Stimulated activated CD4-positive, alpha-beta T cell treated with anti-CD3 and anti-CD28 coated beads, Interleukin-15, amount 100 ng/mL, for 48 hours (primary cell): ENCODE measurements at places on chromosomes 12 and 14.
A peak's percentile ranks its signal among the peaks of the same experiment; 100 is the strongest.

GRCh38 chr14:57866199-57866705, 360 bp upstream of the SLC35F4 start:
- no peak for DNase-seq

DNA sequence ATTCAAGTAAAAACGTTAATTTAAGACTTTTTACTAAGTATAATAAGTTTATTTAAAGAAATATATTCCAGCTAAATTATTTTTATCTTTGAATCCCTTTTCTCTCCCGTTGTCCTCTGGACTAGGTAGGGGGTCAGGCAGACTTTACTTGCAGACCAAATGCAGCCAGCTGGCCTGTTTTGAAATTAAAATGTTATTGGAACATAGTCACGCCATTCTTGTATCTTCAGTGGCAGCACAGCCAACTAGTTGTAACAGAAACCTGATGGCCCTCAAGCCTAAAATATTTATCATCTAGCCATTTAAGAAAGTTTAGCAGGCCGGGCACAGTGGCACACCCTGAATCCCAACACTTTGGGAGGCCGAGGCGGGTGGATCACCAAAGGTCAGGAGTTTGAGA, 52.7 kb downstream of the BCAT1 start:
- no peak for DNase-seq

DNA sequence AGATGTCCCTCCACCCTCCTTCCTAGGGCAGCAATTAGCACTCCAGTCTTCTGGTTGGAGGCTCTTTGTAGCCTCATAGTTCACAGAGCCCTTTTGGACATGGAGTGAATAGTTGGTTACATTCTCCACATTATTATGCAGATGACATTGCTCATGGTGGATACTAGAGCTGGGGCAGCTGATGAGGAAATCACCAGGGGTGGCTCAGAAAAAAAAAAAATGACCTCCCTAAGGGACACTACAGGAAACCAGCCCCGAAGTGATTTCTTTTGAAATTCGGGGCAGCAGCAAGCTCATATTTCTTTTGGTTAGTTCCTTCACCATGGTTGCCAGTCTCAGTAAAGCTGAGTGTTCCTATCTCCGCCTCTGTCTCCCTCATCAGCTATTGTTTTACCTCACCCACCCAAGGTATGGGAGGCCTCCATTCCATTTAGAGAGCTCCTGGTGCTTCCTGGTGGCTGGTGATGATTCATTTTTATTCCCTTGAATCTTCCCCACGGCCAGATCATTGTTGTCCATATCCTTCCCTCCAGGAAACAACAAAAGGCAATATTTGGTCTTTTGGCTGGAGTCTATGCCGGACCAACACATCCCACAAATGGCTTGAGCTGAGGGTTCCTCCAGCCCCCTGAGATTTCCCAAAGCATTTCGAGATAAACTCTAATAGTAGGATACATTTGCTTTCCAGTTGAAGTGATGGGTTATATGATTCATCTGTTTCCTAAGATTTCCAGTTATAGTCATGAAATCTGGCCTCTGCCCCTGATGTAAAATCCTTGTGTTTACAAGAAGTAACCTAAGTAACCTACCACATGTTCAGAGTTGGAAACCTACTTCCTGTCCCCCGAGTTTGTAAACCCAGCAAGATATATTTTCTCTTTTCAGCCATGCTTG, 56.2 kb upstream of the NID2 start:
- no peak for DNase-seq

DNA sequence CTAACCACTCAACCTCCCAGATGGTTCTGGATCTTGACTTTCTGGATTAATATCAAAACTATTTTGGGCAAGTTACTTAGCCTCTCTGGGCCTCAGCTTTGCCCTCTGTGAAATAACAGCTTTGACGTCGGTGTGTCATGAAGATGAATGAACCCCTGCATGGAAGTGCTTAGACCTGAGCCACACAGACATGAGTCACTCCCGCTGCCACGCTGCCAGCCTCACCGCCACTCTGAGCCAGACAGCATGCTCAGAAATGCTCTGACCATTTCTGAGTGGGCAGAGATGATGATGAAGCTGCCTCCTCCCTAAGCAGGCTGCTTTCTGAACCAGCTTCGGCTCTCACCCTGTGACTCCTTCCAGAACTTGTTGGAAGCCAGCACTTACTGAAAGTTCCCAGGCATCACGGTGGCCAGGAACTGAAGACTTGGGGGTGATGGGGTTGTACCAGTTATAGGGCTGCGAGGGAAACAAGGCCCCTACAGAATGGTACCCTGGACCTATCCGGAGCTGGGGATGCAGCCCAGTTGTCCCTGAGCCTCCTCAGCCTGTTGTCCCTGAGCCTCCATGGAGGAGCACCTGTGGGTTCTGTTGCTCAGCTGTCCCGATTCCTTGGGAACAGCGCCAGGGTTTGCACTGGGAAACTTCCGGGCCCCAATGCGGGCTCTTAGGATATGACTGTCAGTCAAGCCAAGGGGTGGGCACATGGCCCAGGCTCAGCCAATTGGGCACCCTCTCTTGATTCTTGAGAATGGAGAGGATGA, 2.0 kb upstream of the CCDC197 start:
- DNase-seq: peak; percentile 63

GRCh38 chr14:103695296-103696069, 19.8 kb downstream of the XRCC3 start:
- DNase-seq: no peak

GRCh38 chr14:31297701-31298344, 90.2 kb upstream of the HECTD1 start:
- DNase-seq: no peak

GRCh38 chr12:121600702-121601336, 20.0 kb upstream of the KDM2B start:
- DNase-seq: no peak

DNA sequence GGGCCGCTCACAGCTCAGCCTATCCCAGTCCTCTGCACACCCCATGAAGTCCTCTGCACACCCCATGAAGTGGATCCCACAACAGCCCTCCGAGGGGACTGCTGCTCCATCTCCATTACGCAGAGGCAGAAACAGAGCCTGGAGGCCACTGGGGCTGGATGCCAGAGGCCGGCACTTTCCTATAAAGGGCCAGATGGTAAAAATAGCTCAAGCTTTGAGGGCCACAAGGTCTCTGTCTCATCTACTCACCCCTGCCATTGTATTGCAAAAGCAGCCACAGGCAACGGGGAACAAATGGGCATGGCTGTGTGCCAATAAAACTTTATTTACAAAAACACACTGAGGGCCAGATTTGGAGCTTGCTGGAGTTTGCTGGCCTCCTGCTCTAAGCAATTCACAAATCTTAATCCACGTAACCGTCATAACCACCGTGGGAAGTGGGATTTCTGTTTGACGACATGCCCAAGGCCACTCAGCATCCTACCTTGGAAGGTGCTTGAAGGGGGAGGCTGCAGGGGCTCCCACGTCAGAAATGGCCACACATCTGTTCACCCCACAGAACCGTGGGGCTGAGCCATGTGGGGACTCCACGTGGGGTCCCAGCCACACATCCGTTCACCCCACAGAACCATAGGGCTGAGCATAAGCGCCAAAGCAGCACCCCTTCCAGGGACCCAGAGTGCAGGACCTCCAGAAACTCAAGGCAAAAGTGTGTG, 92.0 kb downstream of the NCOR2 start:
- DNase-seq: no peak

GRCh38 chr12:96302687-96303310, 97.4 kb downstream of the CDK17 start:
- DNase-seq: no peak

DNA sequence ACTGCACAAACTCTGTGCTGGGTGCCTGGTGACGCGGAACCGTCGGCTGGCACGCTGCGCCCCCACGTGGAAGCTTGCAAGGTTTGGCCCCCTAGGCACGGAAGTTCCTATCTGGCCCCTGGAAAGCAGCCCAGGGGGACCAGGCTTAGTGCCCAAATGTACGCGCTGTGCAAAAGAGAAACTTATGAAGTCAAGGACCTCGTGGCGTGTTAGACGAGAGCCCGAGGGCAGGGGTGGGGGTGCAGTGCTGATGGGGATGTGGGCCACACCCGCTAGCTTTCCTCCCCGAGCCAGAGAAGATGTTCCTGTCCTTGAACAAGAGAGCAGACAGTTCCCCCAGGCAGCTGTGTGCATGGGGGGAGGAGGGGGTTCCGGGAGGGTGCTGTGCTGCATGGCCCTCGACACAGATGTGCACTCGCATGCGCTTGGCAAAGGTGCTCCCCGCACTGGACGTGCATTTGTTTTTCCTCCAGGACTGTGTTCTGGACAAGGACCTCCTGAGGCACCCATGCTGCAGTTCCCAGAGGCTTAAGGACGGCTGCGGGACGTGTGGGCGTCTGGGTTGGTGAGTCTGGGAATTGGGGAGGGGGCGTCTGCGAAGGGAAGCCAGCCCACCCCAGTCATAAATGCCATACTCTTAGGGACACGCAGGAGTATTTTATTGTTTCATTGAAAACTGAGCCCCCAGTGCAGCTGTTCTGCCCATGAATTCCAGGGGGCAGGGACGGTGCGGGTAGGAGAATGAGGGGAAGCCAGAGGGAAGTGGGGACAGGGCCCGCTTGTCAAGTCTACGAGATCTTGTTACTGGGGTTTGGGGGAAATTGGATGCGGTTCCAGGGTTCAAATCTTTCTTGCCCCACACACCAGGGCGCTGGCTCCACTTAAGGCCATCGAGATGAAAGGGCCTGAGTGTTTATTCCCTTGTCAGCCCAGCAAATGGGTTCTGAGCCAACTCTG, 80.0 kb downstream of the NTF3 start:
- DNase-seq: no peak

GRCh38 chr12:53201177-53201541, 5.9 kb downstream of the ITGB7 start:
- no peak for DNase-seq

GRCh38 chr12:50394469-50395029, 1.9 kb downstream of the FAM186A start:
- DNase-seq: no peak

GRCh38 chr12:111586986-111587385, 12.1 kb downstream of the ATXN2 start:
- no peak for DNase-seq

DNA sequence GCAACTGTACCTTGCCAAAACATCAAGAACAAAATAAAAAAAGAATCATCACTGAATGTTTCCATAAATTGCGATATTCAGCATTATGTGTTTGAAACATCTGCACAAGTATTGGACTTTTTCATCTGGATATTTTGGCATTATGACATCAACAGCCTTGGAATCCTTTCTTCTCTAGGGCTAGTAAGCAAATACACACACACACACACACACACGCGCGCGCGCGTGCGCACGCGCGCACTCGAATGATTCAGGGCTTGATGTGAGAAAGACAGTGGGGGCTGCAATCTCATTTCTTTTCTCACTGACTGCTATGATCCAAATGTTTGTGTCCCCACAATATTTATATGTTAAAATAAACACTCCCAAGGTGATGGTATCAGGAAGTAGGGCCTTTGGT, 90.0 kb upstream of the SLC38A4 start:
- DNase-seq: no peak

- no peak for DNase-seq
Measured at GRCh38 chr14:45089813-45090212, 5.9 kb downstream of the PRPF39 start.

GRCh38 chr14:102928412-102929240, 6.2 kb downstream of the AMN start:
- DNase-seq: peak; percentile 51

DNA sequence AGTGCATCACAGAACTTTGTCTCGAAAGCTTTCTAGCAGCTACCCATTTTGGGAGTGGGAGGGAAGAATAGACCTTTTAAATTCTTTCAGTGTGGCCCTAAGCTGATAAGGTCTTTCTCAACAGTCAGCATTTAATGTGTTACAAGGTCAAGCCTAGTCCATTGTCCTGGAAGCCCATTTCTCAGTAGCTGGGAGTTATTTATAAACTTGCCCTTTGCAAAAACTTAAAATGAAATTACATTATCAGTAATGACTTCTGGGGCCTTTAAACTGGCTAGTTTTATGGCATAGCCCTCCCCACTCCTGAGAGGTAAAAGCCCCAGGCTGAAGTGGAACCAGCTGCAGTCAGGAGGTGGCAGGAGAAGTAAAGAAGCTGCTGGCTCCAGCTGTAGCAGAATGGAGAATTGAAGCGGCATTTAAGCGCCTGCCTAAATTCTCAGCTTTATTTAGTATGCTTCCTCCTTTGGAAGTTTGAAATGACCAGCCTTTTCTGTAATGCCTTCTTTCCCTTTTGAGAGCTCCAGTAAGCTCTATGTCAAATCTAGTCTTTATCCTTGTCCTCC, 12.4 kb downstream of the COPZ1 start:
- no peak for DNase-seq

DNA sequence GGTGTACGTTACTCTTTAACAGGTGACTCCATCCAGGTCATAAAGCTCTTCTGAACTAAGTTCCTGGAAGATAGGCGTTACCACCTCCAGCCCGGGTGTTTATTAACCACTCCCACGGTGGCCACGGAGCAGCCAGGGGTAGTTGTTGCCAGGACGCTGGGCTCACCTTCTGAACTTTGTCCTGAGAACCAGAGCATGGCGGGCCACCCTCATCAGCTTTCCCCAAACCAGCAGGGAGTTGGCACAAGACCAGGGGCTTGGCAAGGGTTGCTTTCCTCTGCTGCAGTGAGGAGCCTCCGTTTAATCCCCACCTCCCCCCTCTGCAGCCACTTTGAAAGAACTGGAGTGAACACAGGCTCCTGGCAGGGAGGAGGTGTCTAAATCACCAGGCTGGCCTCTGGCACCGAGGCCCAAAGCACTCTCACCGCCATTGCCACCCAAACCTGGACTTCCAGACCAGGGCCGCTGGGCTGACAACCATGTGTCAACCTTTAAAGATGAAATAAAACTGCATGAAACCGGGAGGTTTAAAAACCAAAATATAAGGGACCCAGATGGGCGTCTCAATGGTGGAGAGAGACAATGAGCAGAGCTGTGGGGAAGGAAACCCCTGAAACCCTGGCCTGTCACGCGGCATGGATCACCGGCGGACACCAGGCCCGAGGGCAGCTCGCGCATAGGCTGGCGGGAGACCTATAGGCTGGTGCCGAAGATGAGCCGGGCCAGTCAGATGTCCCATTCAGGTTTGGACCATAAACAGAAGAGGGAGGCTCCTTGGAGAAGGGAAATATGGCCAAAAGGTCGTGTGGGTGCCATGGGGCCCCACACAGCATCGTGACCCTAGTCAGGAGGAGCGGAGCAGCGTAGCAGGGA, 30.9 kb upstream of the TDRD9 start:
- no peak for DNase-seq

GRCh38 chr14:49982501-49982951, 89.6 kb downstream of the ARF6 start:
- no peak for DNase-seq

DNA sequence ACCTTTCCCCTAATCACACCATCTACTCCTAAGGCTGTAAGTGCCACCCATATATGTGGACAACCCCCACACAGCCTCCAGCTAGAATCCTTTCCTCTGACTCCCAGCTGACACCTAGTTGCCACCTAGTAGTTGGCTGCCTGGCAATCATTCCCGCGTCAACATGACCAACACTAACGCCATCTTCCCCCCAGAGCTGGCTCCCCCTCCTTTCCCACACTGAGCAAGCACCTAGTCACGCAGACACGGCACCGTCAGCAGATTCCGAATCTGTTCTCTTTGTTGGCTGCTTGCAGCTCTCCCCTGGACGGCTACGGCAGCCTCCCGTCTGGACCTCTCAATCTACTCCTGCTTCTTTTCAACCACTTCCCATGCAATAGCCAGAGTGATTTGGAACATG, 27.7 kb downstream of the UBR7 start:
- DNase-seq: no peak
